ENCODE measurements at places on chromosomes 7 and 10.

- no peak for DNase-seq
Measured at GRCh38 chr10:486206-486605, 203.3 kb downstream of the DIP2C start.

GRCh38 chr10:130809181-130809580 is 502.3 kb downstream of the TCERG1L start:
- DNase-seq: no peak

DNA sequence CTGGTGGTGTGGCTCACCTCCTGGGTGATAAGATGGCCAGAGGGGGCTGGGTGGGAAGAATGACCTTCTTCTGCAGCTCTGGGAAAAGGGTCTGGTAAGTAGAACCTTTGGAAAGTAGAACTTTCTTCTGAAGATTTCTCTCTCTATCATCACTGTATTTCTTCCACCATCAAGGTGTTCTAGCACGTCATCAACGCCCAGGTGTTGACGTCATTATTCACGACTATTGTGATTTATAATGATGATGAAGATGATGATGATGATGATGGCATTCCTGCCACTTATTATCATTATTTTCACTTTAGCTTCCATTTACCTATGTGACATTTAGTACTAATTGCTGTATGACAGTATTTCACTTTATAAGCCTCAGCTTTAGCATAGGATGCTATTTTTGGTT is 525.6 kb upstream of the ADARB2 start:
- no peak for DNase-seq

DNA sequence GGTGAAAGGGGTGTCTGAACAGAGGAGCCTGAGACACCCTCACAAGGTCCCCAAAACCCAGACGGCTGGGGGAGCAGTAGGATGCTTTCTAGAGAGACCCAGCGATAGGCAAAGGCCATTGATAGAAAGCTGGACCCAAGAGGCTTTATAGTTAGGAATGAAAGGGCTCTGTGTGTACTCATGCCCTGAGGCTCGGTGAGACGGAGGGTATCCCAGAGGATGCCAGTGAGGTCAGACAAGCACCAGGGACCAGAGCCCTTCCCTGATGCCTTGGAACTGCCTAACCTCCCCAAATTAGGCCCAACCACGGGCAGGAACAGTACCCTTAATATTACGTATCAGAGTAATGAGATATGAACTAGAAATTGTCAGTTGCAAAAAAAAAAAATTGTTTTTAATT is 48.6 kb upstream of the RTKN2 start:
- DNase-seq: no peak

GRCh38 chr7:16353226-16353625 is 68.1 kb downstream of the CRPPA start:
- no peak for DNase-seq

GRCh38 chr7:101553771-101554445 is 75.2 kb downstream of the MYL10 start:
- DNase-seq: peak; percentile 7

GRCh38 chr10:1320739-1321320 is 264.6 kb downstream of the WDR37 start:
- DNase-seq: no peak

DNA sequence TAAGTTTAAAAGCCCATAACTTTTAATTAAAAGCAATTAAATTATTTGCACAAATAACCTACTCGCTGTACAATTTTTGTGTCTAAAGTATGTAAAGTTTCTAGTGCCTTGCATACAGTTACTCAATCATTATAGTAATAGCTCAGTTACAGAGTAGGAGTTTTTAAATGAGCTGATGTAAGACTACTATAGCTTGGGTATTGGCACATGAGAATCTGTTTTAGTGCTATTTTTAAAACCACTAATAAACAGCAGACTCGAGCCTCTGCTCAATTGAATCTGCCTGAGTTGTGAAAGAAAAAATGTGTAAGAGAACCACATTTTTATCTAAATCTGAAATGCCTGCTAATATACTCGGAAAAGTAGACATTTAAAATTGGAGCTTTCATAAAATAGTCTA is 31.1 kb downstream of the CTNNA3 start:
- no peak for DNase-seq

Data from activated B cell treated with CpG ODN at 0.5 μM for 24 hours (primary cell).